Pulmonary artery endothelial cell (primary cell): ENCODE measurements at places on chromosomes 2 and 18. TPM values are rescaled to one million over a fixed set of nuclear protein-coding genes. Genes with fewer than 3 reads are reported as not detected.

GRCh38 chr18:24928301-24928878 is 423.6 kb downstream of the ZNF521 start:
- DNase-seq = no peak

GRCh38 chr2:85589982-85590791 is 5.4 kb upstream of the RNF181 start:
- DNase-seq = peak; percentile 82

- no peak for DNase-seq
Measured at GRCh38 chr2:29084554-29084953, 10.2 kb upstream of the PCARE start.

GRCh38 chr2:202944408-202944807 is 32.3 kb downstream of the CARF start:
- no peak for DNase-seq

GRCh38 chr18:54479365-54479764 is 111.7 kb upstream of the DYNAP start:
- DNase-seq = no peak

DNA sequence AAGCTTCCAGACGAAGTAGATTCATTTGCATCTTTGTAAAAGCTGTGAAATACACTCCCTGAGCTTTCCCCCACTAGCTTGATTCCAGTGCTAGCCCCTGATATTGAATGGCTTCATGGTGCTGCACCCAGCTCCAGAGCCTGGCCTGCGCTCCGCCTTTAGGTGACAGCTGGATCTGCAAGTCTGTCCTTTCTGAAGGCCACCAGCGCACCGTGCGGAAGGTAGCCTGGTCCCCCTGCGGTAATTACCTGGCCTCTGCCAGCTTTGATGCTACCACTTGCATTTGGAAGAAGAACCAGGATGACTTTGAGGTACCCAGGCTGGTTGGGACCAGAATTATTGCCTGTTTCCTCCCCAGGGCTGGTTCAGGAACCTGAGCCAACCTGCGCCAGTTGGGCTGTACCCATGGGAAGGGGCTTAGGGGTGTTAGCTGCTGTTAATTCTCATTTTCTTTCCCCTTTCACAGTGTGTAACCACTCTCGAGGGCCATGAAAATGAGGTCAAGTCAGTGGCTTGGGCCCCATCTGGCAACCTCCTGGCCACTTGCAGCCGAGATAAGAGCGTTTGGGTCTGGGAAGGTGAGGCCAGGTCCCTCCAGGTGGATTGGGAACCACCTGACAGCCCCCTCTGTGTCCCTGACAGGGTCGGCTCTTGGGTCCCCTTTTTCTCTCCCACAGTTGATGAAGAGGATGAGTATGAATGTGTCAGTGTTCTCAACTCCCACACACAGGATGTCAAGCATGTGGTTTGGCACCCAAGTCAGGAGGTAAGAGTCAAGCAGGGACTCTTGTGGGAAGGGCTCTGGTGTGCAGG is 1.3 kb downstream of the CIAO1 start:
- no peak for DNase-seq

GRCh38 chr2:218398437-218399390 is 954 bp upstream of the CTDSP1 start:
- DNase-seq = no peak

DNA sequence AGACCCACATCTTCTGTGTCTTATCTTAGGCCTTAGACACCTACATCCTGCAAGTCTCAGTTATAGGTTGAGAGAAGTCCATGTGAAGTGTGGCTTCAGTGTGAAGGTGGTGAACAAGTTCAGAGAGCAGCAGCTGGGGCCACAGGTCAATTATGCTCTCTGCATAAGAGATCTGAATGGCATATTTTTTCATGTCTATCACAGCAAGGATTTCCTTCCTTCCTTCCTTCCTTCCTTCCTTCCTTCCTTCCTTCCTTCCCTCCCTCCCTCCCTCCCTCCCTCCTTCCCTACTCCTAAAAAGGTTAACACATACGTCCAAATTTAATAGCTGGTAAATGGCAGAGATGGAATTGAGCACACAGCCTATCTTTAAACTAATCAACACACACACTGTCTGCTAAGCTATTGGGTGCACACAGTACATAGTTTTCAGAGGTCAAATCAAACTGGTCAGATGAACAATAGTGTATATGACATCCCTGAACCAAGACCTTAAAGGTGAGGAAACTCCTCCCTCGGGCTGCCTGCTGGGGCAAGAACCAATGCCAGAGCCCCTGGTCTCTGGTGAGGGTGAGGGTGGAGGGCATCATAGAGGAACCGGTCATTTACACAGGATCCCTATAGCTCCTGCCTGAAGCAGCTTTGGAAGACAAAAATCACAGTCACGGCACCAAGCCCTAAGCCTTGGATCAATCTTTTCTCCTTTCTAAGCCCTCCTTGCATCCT is 240.9 kb downstream of the ICOS start:
- DNase-seq = no peak

DNA sequence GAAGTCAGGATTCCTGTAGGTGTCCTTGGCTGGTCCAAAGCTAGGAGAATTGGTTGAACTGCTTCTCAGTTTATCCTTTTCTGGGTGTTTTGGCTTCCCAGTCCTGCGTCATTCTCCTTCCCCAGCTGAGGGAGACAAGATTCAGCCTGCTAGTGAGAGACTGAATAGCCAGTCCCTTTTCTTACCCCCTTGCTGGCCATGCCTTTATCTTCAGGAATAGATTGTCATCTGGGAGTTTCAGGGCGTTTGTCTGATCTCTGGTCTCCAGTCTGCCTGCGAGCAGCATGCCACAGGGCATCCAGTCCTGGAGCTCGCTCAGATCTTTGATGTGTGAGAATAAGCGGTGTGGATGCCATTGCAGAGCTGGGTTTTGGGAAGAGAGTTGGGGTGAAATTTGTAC is 5.8 kb downstream of the MYO1B start:
- no peak for DNase-seq

DNA sequence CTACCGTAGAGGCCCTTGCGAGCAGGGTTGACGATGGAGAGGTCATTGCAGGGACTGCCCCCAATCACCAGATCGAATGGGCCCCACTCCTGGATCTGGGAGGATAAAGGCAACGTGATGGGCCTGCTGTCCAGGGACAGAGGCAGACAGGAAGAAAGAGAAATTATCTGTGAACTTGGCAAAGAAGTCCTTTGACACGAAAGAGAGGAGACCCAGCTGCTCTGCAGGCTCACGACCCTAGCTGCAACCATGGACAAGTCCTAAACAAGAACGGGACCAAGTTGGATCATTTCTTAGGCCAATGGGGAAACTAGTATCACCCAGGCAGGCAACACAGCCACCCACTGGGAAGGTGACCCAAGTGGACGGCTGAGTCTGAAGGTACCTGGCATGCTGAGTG is 72.3 kb upstream of the POMC start:
- DNase-seq = no peak

GRCh38 chr2:160210599-160211138 is 10.6 kb upstream of the ITGB6 start:
- DNase-seq = peak; percentile 52

The EGR4 gene
- not detected in 2 replicates for total RNA-seq

The CYS1 gene
- 0.04 and 0.07 TPM in 2 replicates for total RNA-seq

The RGPD3 gene
- total RNA-seq = 0.18 and 0.20 TPM in 2 replicates
